ENCODE measurements at places on chromosomes 7 and 10.

DNA sequence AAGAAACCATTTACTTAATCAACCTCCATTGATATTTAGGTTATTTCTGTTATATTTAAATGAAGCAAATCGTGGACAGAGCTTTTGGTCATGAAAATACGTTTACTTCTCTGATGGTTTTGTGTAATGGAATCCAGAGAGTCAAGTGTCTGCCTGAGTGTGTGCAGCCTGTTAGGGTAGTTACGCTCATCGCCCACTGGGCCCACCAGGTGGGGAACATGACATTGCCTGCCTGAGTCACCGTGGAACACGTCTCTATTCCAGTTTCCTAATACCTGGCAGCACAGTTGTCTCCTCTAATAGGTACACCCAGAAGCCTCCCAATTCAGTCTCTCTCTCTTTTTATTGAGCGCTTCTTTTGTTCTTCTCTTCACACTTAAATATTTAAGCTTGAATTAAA lies 91.0 kb downstream of the ADCY1 start:
- DNase-seq, result no peak

DNA sequence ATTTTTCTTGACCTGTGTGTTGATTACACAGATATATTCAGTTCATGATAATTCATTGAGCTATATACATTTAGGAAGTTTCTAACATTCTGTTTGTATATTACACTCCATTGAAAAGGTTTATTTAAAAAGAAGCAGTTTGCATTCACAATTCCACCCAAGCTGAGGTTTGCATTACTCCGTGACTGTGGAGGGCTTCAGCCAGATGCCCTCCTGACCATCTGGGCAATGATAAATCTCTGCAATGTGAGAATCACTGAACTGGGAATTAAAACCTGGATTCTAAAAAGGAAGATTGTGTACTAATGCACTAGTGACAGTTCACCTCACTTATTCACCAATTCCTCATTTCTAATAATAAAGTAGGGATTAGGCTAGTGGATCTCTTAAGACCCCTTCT lies 36.4 kb upstream of the CYP2C9 start:
- no peak for DNase-seq

DNA sequence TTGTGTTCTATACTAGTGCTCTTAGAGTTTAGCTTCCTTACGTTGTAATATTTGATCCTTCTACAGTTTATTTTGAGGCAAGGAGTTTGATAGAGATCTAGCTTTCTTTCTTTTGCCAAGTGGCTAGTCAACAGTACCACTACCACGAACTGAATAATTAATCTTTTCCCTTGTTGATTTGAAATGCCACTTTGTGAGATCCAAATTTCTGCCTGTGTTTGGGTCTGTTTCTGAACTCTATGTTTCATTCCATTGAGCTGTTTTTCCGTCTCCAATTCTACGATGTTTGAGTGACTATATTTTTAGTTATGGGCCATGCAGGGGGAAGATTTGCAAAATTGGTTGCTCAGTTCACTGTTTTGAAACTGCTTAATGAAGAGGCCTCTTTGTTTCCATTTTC lies 134.7 kb downstream of the KIAA1217 start:
- peak; percentile 30 for DNase-seq

DNA sequence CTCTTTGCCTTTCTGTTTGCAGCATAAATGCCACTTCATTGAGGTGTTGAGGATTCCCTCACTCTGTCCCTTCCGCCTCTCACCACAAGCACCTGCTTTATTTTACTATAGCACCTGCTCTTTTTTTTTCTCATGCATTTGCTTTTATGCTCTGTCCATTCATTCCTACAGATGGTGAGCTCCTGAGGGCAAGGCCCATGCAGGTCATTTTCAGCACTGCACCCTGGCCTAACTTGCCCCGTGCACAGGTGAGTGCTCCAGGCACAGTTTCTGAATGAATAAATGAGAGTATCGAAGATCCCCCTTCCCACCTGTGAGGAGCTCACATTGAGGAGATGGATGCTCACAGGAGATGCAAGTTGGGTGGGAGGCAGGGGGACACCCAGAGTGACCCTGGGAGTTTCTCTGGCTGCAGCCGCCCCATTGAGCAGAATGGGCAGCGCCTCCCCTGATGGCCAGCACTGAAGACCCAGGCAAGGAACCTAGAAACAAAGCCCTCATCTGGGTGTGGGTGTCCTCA lies 1.2 kb upstream of the AKR1E2 start:
- no peak for DNase-seq

DNA sequence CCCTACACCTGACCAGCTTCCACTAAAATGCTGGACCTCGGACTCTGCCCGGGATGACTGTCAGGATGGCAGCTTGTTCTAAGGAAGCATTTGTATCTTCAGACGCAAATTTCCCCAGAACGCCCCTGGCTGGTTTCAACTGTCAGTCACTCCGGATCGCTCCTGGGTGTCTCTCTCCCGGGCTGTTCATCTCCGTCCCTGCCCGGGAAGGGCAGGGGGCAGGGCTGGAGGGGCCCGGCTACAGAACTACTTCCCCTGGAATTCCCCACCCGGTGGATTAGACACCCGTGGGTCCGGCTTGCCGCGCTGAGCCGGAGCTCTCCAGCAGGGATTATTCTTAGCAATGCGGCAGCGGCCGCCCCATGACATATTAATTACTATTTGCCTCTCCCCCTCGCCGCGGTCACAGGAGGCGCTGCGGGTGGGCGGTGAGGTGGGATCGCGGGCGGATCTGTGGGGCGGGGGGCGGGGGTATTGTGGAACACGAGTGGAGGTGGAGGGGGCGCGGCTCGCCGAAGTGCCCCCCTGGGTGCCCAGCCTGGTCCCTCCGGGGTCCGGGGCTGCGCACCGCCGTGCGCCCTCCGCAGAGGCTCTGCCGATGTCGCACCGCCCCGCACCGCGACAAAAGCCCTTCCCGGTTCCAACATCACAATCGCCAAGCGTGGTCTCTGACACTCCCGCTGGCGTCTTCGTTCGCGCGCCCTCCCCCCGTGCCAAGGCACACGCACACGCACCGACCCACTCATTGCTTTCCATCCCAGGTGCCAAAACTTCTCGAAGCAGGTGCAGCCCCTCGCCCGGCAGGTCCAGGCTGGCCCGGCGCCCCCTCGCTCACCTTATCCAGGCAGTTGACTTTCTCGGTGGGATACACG lies 276.1 kb upstream of the NEBL start:
- no peak for DNase-seq

GRCh38 chr7:50731703-50732582 lies 50.8 kb downstream of the GRB10 start:
- no peak for DNase-seq
